ENCODE measurements at places on chromosomes 6 and 20.

GRCh38 chr6:148682990-148683389, 63.8 kb upstream of the UST start:
- DNase-seq, result no peak

- no peak for DNase-seq
Observed at GRCh38 chr6:1700278-1700967, 90.7 kb downstream of the FOXC1 start.

- no peak for DNase-seq
Observed at GRCh38 chr20:3250091-3250504, 11.1 kb upstream of the SLC4A11 start.

DNA sequence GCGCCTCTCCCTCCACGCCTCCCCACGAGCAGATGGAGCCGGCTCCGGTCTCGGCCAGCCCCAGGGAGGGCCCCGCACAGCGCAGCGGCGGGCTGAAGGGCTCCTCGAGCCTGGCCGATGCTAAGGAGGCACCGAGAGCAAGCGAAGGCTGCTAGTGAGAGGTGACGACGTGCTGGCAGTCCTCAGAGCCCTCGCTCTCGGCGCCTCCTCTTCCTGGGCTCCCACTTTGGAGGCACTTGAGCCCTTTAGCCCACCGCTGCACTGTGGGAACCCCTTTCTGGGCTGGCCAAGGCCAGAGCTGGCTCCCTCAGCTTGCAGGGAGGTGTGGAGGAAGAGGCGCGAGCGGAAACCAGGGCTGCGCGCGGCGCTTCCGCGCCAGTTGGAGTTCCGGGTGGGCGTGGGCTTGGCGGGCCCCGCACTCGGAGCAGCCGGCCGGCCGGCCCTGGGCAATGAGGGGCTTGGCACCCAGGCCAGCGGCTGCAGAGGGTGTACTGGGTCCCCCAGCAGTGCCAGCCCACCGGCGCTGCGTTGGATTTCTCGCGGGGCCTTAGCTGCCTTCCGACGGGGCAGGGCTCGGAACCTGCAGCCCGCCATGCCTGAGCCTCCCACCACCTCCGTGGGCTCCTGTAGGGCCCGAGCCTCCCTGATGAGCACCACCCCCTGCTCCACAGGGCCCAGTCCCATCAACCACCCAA, 2.5 kb upstream of the TMEM14C start:
- DNase-seq, result peak; percentile 70

GRCh38 chr6:25147223-25147622, 132.0 kb upstream of the CARMIL1 start:
- no peak for DNase-seq

DNA sequence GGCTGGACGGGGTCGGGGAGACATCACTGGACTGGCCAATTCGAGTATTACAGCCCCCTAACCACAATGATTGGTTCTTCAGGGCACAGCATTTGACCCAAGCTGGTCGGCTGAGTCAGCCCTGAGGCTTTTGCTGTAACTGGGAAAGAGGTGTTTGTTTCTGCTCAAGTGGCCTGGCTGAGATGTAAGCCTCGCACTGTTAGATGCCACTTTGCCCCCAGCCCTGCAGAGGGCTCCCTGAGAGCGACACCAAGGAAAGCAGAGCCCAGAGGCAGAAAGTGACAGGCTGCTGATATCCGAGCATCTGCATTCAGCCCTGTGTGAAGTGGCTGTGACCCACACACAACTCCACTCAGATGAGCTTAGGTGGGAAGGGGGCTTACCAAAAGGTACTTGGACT, 19.4 kb downstream of the ERGIC3 start:
- peak; percentile 31 for DNase-seq

- DNase-seq, result peak; percentile 62
Observed at GRCh38 chr20:5528719-5529256, 212.0 kb upstream of the PROKR2 start.

DNA sequence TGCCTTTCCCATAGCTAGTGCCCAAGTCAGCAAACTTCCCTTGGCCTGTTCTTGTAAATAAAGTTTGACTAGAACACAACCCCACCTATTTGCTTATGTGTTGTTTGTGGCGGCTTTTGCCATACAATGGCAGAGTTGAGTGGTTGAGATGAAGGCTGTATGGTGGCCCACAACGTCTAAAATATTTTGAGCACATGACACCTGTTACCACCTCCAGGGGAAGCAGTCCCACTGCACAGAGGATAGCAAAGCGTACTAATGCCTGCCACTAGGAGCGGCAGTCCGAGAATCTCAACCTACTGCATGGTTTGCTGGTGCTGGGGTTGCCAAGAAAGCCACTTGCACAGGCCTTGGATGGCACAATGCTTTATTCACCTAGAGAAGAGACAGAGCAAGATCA, 58.6 kb downstream of the TGM2 start:
- DNase-seq, result no peak

DNA sequence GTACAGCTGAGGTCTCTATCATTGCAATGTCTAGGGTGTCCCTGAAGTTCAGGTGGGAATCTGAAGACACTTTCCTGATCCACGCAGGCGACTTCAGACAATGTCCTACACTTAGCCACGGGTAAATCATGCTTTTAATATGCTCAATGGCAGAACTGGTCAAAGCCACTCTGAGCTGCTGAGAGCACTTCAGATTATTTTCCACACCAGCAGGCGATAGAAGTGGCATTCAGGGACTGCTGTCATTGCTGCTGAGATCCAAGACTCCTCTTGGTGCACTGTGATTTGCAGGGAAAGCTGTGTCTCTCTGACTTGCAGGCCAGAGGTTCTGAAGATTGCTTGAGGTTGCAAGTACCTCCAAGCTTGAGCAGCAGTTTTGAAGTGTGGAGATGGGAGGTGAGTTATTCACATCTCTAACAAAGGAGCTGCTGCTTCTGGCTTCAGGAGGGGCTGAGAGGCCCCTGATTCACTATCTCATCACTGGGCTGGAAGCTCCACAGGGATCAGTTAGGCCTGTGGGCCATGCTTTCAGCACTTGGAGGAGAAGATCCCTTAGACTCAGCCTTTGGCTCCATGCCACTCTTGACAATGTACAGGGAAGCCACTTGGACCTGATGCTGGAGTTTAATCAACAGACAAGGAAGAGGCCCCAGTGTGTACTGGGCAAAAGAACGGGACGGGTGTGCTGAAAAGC, 2.9 kb upstream of the SSTR4 start:
- no peak for DNase-seq

DNA sequence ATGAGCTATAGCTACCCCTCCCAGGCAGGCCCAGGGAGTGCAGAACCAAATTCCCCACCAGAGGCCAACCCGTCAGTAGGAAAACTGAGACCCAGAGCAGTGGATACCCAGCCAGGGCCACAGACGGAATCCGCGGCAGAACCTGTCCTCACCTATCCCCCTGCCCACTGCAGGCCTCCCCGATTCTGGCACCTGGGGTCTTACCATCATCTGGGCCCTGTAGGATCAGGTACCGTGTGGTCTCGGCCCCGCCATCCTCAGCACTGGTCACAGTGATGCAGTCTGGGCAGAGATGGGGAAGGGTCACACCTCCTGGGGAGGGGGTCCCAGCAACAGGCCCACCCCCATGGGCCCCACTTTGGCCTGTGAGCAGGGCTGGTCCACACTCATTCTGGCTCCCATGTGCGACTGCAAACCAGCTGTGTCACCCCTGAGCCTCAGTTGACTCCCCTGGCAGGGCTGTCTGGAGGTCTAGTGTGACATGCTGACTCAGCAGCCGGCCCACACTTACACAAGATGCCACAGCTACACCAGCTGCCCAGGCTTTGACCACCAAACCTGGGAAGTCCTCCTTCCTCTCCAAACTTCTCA, 3.8 kb downstream of the ZNF335 start:
- no peak for DNase-seq

DNA sequence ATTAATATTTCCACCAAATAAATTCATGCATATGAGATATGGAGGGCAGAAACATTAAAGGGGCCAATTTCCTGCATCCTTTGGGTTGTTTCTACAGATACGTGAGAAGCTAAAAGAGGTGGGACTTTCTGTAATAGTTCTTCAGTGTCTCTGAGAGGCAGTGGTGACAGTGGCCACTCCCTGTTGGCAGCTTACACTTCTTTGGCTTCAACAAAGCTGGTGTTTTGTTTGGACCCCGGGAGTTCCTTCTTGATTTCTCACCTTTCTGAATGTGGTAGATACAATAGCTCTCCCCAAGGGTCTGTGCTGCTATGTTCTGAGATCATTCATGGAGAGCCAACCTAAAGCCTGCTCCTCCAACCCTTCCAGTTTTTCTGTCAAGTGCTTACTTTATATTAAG, 7.8 kb downstream of the PLCB1 start:
- DNase-seq, result no peak

DNA sequence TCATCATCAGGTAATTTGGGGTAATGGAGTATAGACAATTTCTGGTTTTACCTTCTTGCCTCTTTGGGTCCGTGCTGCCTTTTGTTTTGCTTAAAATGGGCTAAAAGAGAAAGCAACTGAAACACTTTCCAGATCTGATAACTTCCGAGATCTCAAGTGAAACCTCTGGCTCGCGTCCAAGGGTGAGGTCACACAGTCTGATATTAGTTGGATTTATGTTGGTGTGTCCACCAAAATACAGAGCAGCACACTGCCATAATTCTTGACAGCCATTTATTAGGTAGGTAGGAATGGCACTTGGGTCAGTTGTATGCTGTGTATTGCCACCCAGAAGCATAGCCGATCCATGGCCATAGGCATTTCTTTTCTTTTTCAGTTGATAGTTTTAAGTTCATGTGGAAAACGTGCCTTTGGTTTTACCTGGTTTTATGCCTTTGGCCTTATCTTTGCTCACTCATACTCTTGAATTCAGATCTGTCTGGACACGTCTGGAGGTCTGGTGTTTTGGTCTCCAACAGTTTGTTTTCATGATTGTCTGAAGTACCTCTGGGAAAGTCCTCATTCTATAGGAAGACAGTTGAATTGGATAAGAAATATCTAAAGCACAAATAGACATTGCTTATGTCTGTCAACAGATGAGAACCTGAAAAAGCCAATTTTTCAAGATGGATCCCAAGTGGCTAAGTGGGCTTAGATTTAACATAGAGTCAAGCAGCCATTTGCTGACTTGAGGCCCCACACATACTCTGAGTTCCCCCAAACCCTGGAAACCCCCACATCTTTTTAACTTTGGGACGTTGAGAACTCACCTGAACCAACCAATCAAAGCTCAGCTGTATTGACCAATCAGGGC, 320.8 kb downstream of the SOX4 start:
- DNase-seq, result no peak

GRCh38 chr6:69880601-69881000, 14.2 kb downstream of the COL19A1 start:
- DNase-seq, result no peak

DNA sequence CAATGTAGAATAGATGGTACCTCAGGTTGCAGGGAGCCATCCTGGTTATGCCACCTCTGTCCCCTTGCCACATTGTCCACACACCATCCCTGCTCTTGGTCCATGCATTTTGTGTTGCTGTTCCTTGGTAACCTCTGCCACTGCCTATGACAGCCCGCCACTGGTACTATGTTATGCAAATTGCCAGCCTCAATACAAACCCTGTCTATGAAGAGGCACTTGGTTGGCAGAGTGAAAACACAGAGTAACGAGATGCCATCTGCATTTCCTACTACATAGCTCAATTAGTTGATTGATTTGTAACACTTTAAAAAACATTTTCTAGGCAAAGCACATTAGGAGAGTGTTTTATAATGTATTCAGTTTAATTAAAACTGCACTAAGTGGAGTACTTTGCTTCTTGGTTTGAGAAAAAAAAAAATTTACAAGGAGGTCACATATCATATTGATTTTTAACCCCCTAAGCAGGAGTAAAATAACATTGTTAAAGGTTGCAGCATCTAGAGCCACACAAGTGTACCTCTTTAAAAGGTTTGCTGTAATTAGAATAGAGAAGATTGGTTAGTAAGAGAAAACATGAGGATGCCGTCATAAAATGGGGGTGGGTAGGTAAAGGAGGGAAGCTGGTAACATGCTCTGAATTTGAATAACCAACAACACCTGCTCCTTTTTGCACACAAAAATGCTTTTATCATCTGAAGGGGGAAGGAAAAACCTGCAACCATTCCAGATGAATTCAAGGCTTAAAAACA, 817.1 kb downstream of the KIF16B start:
- no peak for DNase-seq

GRCh38 chr6:11393713-11394627, 143.6 kb upstream of the TMEM170B start:
- no peak for DNase-seq

GRCh38 chr6:50720623-50721022, 7.3 kb downstream of the TFAP2D start:
- DNase-seq, result no peak

- DNase-seq, result no peak
Observed at GRCh38 chr6:14142511-14143223, 25.1 kb downstream of the CD83 start.

GRCh38 chr6:11969092-11969491, 43.0 kb upstream of the HIVEP1 start:
- DNase-seq, result no peak

- no peak for DNase-seq
Observed at GRCh38 chr20:62711703-62712101, 3.1 kb downstream of the NTSR1 start.

DNA sequence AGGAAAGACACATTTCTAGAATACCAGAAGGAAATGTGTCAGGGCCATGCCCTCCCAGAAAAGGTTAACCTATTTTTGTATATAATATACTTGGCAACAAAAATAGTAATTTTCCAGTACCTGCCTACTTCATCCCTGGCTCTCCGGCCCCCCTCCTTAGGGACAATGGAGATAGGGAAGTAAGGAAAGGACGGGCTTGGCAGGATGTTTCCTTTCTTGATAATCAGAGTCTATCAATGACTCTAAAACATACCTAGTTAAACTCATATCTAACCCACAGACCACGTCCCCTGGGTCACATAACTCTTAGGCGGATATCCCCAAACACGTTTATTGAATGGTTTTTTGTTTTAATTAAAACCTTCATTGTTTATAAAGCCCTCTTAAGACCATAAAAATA, 11.8 kb downstream of the UQCC2 start:
- no peak for DNase-seq

- DNase-seq, result no peak
Observed at GRCh38 chr6:124962639-124963415, 590 bp downstream of the RNF217 start.

DNA sequence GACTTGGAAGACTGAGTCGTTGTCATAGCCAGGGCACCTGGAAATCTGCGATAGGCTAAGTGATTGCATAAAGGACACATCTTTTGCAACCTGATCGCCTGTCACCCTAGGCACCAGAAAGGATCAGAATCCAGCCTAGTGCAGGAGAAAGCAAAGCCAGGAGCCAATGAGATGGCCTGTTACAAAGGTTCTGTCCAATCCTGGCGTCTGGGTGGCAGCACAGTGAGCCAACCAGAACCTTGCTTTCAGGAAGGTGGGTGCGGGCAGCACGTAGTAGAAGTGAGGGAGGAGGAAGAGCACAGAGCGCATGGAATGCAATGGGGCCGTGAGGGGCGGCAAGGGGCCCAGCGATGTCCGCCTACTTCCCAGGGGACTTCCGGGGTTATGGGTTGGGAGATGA, 120.4 kb upstream of the GGTLC1 start:
- no peak for DNase-seq

GRCh38 chr6:153425536-153425935, 294.5 kb upstream of the RGS17 start:
- no peak for DNase-seq

DNA sequence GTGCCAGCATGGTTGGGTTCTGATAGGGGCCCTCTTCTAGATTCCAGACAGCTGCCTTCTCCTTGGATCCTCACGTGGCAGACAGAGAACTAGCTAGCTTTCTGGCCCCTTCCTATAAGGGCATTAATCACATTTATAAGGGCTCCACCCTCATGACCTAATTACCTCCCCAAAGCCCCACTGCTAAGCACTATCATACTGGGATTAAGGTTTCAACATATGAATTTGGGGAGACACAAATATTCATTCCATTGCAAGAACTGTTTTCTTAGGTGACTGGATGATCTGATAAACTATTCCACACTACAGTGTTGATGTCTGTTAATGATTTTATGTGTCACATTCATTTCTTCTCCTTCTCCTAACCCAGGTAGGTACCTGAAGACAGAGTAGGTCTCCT, 135.8 kb upstream of the COL21A1 start:
- DNase-seq, result no peak
